SK-N-MC (cell line): ENCODE measurements at places on chromosomes 7 and 10.

DNA sequence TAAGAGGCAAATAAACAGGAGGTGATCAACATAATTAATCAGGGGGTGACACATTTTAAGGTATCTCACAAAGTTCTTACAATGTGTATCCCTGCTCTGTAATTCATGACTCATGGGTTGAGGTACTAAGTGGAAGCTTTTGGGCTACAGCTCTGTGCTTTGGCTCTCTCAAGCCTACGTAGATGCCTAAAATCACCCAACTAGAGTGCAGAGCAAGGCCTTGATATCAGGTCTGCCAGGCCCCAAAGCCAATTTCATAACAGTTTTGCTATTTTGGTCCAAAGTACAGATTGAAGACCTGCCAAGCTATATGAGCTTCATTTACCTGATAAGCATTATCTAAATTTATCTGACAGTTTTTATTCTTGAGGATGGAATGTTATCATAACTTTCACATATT is 175.3 kb upstream of the BET1 start:
- DNase-seq = no peak

GRCh38 chr7:135817583-135817982 is 69.0 kb upstream of the FAM180A start:
- DNase-seq = no peak

GRCh38 chr7:148588670-148589131 is 1.9 kb upstream of the C7orf33 start:
- no peak for DNase-seq

DNA sequence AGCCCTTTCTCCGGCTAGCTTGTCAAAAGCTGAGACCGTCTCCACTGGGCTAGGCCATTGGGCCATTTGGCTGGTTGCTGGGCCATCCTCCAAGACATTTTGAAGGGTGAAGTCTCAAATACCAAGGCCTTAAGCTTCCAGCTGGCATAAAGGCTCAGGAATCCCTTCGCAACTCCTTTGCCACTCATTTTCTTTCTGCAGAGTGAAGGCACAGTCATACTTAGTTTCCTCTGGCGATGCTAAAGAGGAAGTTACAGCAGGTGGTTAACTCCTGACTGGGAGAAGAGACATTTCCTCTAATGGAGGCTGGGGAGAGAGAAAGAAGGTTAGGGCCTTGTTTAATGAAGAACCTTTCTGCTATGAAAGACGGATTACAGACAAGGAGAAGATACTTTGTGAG is 4.8 kb upstream of the REPIN1 start:
- DNase-seq = no peak

DNA sequence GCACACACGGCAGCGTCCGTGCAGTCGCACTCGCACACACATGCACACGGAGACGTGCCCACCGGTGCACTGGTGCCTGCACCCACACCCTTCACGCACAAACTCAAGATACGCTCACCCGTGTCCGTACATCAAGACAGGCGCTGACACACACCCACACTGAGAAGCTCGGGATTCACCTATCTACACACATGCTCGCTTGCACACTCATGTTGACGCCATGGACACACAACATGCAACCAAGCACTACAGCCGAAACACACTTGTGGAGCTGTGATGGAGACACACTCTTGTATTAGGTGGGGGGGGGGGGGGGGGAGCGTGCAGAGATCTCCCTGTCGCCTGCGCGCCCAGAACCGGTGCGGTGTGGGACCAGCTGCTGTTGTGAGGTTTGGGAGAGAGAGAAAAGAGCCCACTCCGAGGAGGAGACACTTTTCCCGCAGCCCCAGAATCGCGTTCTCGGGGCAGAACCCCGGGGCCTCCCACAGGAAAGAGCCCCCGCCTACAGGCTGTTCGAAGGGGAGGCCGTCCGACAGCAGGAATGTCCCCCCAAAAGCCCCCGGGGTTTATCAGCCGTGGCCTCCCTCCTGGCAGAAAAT is 605 bp upstream of the NFKB2 start:
- no peak for DNase-seq

- no peak for DNase-seq
Observed at GRCh38 chr10:80260295-80261243, 28.9 kb downstream of the MAT1A start.

- DNase-seq = no peak
Observed at GRCh38 chr10:30756151-30756550, 126.6 kb upstream of the LYZL2 start.

DNA sequence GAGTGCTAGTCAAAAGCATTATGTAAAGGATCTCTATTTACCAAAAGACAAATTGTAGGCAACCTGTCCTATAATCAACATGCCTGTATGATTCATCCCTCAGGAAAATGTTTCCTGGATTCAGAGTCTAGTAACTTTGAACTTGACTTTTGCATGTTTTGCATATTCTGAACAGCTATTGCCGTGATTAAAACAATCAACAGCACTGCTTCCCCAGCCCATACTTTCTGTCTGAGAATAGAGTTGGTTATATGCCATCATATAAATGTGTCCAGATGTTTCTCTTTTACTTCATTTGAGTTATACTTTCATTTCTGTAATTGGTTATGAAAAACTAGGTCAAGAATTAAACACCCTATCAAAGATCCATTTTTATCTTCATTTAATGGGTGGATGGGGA is 83.5 kb downstream of the ZMYND11 start:
- no peak for DNase-seq

GRCh38 chr10:17768957-17769356 is 17.0 kb downstream of the TMEM236 start:
- DNase-seq = no peak

DNA sequence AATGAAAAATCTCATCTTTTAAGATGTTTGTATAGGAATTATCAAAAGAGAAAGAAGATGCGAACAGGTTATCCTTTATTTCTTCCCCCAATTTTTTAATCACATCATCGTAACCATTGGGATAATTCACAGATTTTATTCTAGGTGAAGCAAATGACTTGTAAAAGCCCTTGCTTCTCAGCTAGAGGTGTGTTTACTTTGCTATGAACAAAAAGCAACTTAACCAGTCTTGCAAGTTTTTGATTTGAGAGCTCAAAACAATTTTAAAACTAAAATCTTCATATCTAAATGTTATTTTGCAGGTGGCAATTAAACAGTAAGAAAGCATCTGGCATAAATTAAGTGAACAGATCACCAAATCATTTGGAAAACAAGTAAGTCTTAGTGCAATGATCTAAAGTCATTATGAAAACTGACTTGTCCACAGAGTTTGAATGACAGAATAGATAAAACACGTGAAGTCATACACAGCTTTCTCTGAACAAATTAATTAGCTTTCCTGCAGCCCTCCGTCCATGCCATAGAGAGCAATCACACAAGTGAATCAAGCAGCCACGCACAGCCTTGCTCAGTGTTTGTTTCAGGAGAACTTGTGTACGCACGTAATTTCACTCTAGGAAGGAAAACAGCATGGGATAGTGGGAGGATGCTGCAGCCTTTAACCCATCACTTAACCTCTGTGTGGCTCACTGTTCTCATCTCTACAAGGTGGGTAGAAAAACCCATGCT is 85.0 kb upstream of the ZNF800 start:
- DNase-seq = no peak

DNA sequence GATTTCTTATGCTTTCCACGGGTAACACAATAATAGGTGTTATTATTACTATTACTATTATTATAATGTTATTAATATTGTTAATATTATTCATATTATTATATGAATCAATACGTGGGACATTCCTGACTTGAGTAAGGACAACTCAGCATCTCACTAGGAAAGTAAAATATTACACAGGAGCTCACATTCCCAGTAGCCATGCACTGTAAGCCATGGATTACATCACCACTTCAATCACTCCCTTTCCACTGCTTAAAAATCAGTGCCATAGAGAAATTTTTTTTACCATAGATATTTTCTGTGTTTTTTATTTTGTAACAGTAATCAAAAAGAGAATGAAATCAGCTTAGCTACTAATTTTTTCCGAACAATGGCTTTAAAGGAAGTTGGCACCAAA is 68.5 kb upstream of the DGKI start:
- DNase-seq = no peak

DNA sequence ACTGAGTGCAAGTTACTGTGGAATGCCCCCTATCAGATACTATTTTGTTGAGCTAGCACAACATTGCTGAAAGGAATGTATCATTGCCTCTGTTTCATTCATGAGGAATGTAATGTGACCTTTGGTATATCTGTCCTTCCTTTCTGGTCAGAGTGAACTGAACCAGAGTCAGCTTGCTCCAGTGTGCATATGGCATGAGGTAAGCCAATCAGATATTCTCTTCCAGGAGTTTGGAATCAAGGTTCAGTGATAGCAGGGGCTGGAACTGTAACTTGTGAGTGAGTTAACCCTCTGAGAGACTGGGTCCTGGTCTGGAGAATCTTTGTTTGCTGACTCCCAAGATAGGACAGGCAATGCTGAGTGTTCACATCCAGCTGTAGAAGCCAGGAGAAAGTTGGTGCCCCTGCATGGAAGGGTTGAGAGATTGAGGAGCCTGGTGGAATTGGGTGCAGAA is 45.3 kb upstream of the OSBPL3 start:
- DNase-seq = no peak

DNA sequence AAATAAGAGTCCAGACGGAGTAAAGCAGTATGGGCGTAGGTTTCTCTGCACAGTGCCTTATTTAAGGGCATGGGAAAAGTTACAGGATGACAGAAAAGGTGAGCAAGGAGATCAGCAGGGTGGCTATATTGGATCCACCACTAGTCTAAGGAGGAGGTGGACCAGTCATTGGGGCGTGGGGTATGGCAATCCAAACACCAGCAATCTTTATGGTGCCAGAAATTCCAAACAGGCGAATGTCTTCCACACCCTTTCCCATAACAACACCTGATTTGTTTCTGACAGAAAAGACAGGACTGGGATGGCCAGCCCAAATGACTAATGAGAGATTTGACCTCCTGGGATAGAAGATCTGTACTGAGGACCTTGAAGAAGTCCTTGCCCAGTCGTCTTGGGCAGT is 181.8 kb upstream of the MBL2 start:
- DNase-seq = no peak

DNA sequence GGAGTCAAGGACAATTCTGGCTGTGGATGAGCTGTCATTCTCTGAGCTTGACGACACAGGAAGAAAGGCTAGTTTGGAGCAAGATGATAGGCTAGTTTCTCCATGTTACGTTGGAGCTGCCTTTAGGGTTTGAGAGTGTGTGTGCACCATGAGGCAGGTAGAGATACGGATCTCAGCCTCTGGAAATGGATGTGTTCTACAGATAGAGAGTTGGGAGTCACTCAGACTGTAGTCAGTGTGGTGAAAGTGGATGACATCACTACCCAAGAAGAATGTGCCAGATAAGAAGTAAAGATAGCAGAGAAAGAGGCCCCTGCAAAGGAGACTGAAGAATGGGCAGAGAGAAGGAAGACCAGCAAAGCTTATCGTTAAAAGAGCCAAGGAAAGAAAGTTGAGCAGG is 42.4 kb downstream of the PNLIPRP3 start:
- DNase-seq = no peak

DNA sequence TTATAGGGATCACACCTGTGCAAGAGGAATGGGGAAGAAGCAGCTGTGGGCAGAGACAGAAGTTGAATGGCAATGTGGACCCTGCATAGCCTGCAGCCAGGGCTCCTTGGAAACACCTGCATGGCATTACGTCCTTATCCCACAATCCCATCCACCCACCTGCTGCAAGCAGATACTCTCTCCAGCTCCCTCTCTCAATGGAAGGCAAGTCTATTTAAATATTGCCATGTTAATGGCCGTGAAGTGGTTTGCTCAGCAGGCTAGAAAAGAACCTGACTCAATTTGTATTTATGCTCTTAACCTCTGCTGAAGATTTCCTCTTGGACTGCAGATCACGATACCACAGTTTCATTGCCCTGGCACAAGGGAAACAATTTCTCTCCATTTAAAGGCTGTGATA is 417.0 kb downstream of the TYW1 start:
- DNase-seq = no peak

GRCh38 chr10:124935946-124936345 is 6.0 kb upstream of the ZRANB1 start:
- no peak for DNase-seq

DNA sequence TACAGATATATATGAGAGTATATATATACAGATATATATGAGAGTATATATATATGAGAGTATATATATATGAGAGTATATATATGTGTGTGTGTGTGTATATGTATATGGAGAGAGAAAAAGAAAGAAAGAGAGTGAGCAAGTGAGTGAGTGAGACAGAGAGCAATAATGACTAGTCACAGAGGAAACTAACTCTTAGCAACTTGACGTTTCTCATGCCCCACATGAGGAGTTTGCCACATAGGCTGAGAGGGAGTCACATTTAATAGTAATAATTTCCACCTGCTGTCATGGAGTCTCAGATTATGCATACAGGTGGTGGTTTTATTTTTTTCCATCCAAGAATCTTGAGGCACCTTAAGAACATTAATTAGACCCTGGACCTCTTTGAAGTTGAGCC is 199.9 kb downstream of the GATA3 start:
- no peak for DNase-seq

GRCh38 chr10:955127-955819 is 23.8 kb upstream of the LARP4B start:
- no peak for DNase-seq

DNA sequence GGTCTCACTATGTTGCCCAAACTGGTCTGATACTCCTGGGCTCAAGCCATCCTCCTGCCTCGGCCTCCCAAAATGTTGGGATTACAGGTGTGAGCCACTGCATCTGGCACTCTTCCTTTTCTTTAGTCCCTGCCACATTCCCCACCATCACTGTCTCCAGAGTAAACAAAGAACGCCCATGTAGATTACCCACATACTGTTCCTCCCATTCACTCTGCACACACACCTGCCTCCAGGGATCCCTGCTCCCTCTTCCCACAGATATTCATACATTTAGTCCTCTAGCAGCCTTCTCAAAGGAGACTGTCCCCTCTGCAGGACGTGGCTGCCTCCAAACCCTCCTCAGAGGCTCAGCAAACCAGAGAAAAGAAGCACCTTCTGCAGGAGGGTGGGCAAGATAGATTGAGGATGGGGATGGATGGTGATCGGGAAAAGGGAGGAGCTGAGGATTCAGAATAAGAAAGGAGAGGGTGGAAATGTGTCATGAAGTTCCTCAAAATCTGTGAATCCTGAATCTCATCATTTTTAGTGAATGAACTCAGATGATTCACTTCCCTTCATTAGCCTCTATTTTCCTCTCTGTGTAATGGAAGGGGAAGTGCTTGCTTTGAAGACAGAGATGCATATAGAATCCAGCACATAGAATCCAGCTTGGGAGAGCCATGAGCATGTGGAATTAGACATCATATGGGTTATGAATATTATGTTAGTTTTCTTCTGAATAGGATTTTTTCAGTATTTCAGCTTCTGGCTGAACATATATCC is 5.5 kb upstream of the PLAU start:
- no peak for DNase-seq

GRCh38 chr10:72260976-72261783 is 12.5 kb upstream of the DDIT4 start:
- no peak for DNase-seq
